ENCODE measurements at places on chromosomes 4 and X.

DNA sequence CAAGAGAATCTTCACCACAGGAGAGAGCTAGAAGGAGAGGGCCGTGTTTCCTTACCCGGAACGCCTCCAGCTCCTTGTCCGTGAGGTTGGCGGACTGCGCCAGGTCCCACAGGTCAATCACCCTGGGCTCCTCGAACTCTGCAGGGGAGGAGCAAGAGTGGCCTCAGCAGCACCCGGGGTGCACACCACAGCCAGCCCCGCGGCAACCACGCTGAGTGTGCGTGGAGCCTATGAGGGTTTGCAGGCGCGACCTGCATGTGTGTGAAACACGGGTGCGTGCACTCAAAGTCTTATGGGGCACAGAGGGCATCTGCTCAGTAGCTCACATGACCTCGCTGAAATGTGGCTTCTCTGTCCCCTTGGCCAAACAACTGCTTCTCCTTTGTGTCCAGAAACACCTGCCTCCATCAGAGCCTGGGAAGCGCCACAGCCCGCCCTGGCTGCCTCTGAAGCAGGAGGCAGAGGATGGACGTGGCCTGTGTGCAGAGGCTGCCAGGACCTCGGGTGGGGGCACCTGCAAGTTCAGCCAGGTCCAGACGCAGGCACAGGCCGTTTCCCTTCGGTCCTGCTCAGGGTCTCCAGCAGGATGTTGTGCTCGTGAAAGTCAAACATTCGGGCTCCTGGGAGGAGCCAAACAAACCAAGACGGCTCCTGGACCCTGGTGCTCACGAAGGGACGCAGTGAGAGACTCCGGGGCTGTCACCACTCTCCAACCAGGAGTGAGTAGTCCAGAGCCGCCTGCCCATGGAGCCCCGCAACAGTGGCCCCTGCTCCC, 16.0 kb downstream of the LRPAP1 start:
- no peak for DNase-seq

GRCh38 chr4:140861359-140862176, 105.4 kb upstream of the TBC1D9 start:
- DNase-seq: peak; percentile 55

- DNase-seq: no peak
Observed at GRCh38 chr4:139887376-139887802, 221.8 kb downstream of the MGST2 start.

DNA sequence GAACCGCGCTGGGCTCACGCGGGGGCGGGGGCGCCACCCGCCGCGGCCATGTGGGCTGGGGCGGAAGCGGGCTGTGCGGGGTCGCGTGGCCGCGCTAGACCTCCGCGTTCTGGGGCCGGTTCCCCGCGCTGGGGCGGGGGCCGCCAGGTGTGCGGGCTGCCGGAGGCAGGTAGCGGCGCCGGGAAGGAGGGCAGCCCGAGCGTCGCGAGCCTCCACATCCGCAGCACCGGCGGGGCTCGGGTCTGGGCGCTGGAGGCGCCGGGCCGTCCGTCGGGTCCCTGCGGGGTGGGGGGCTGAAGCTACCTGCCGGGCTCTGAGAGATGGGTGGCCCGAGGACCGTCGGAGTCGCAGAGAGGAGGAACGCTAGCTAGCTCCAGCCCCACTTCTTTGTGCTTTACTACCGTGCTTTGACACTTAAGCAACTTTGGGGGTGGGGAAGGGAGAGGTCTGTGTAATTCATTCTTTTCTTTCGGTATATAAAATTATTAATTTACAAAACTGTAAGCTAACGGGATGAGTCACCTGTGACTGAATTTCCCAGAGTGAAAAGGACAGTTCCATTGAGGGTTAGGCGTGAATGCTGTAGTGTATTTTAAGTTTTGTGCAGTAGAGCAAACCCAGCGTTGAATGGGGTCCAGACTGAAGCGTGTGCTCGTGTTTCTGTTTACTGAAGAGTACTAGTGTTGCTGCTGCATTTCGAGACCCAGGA, 689 bp downstream of the METAP1 start:
- no peak for DNase-seq

DNA sequence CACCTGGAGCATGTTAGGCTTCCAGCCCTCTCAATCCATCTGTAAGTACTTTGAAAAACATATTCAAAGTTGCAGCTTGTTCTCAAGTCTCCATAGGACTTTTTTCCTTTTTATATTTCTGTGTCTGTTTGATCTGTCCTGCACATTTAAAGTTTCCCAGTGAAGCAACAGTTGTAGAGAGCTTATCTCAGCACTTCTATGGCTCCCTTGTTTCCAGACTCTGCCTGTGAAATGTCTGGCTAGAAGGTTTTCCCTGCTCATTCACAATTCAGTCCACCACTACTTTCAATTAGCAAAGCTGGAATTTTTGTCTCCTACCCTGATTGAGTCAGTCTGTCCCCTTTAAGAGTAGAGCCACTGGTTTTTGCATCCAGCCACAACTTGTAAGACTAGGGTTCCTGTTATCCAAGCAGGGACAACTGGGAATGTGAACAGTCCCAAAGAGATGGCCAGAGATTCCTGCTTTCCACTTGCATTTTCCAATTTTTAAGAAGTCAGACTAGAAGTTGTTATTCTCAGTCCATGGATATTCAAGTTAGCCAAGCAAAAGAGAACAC, 116.1 kb downstream of the GASK1B start:
- no peak for DNase-seq

DNA sequence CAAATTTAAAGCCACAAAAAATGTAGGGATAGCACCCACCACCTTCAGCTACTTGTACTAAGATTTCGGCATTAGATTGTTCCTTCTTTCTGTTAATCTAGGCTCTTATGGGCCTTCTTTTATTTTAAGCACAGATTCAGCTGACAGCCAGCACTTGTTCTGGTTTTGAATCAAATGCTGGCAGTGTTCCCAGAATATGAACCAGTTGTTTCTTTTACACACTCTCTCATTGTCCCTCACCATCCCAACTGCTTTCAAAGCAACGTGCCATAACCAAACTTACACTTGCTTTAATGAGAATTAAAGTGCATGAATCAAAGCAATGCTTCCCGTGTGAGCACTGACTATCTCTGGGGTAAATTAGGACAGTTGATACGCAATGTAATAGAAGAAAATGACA, 744.5 kb upstream of the FAM241A start:
- no peak for DNase-seq

GRCh38 chr4:88955580-88956380, 101.2 kb downstream of the FAM13A start:
- DNase-seq: no peak

DNA sequence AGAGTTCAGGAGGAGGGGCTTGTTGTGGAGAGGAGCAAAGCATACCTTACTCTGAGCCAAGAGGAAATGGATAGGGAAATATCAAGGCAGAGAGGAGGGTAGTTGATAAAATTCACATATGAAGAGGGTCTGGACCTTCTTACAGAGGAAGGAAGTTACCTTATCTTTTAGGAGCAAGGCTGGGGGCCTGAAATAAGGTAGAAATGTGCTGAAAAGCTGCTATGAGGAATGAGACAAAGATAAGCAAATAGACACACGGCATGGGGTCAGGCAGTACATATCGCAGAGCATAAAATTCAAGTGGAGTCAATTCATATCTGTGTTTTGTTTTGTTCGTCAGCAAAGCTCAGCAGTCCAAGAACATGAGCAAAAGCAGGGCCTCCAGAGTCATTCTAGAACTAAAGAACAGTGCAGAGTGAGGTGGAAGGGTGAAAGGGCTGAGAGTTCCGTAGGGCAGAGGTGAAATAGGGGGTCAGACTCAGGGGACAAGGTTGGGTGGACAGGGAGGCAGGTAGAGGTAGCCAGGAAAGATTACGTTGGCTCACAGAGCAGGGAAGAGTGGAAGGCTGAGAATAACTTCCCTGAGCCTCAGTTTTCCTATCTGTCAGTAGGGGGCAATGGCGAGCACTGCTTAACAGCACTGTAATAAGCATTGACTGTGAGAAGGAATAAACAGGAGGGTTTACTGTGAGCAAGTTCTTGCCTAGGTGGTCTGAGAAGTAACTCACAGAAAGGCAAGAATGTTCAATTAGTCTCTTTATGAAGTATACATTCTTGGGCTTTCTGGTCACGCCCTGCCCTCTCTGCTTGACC, 9.2 kb downstream of the VSIG4 start:
- peak; percentile 10 for DNase-seq

- DNase-seq: no peak
Observed at GRCh38 chrX:135740681-135741149, 27.3 kb downstream of the CT45A1 start.

DNA sequence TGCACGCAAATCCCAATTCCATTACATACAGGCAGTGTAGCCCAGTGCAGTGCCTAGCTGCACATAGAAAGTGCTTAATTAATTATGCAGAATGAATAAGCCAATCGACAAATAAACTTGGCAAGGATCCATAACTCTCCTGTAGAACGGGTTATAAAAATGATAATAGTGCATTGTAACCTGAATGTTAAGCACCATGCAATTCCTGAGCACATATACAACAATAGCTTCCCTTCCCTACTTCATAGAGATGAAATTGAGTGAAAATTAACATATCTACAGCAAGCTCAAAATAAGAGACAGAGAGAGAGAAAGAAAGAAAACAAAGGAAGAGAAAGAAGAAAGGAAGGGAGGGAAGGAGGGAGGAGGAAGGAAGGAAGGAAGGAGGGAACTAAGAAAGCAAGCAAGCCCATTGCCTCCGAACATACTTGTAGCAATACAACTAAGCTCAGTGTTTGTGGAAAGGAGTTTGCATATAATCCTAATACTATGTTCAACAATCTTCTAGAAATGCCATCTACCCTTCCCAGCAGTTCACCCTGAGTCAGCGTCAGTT, 1074.0 kb upstream of the LCORL start:
- DNase-seq: no peak

- no peak for DNase-seq
Observed at GRCh38 chrX:15988661-15989603, 134.3 kb upstream of the AP1S2 start.

GRCh38 chr4:27946799-27947198, 1086.2 kb downstream of the STIM2 start:
- DNase-seq: no peak

DNA sequence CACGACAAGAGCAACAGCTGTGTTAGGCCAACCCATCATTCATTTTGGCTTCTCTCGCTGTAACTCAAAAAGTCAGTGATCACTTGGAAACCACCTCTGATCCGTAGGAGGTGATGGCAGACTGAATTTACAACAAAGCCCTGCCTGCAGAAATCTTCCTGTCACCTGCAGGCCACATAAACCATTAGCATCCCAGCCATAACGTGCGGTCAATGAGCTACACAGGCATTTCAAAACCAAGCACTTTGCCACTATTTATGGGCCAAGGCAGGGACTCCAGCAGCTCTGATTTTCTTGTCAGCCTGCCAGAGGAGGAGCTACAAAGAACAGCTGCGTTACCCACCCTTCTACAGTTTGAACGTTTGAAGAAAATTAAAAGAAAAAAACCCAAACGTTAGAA, 228.1 kb upstream of the PPARGC1A start:
- DNase-seq: no peak

DNA sequence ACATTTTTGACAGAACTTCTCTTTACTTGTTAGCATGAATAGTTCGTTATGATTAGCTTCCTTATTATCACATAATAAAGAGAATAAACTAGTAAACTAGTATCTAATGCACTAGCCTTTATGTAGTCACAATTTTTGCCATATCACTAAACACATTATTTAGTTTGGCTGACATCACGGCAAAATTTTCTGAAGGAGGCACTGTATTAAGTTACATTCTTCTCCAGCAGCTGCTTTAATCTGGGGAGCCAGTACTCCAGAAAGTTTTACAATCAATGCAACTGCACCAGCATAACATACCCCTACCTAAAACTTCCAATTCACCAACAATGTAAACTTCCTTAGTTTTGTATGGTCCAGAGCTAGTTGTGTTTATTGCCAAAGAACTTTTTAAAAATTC, 87.8 kb downstream of the FIP1L1 start:
- no peak for DNase-seq

DNA sequence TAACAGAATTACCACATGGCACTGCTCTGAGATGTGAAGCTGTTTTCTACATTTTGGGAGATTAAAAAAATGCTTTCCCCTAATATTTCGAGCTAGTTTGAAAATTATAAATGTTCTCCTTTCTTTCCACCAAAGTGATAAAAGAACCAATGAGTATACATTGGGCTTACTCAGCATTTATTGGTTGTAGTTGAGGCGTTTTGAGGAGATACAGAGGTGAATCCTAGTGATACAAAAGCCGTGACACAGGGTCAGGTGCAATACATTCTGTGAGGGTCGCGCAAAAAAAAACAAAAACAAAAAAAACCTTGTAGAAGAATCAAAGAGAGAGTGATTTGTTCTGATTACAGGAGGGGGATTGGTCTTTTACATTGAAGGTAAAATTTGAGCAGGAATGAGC, 32.4 kb upstream of the CYP4V2 start:
- no peak for DNase-seq

DNA sequence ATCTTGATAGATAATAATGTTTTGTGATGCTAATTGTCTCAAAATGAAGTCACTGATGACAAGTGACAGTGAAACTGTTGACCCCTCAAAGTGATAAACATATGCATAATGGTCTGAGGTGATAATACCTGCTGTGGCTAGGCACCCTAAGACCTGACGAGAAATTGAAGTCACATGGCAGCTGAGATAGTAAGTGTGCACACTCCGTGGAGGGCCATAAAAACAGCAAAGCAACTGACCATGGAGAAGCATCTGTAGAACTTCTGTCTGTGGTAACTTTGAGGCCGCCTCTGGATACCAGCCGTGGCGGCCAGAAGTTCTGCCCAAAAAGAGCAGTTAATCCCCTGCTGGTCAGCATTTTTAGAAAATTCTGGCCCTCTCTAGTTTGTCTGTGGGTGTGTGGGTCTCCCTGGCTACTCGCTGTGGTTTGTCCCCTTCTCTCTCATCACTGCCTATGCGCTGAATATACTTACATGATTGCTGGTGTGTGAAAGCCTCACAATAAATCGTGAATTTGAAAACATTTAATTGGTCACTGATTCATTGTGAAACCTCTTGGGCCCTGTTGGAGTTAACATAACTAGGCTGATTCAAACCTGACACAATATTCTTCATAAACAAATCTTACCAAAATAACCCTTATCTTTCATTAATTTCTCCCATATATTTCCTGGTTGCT, 50.6 kb downstream of the CCDC149 start:
- no peak for DNase-seq

GRCh38 chr4:77623091-77623490, 17.5 kb downstream of the CXCL13 start:
- DNase-seq: no peak

- DNase-seq: peak; percentile 3
Observed at GRCh38 chrX:63930140-63930539, 145.1 kb upstream of the ARHGEF9 start.

DNA sequence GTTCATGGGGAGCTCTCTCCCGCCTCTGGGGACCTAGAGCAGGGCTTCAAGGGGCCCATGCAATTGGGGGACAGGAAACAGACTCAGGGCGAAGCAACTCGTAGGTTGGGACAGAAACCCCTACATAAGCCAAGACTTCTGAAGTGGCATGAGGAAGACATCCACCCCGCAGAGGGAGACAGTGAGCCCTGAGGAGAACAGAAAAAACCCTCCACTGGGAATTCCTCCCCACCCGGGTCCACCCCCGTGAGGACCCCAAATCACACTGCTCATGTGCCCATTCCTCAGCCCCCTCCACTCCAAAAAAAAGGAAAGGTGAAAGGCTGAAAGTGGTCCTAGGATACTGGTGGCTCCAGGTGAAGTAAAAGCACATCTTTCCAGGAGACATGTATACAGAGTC, 74.0 kb downstream of the CPZ start:
- DNase-seq: no peak

Measured in nephron progenitor cell (in vitro differentiated cells).